T-helper 1 cell treated with Interleukin-12 subunit alpha and Interleukin-12 subunit beta and Interleukin-4 antibody, amounts not matched to agents 30 ng/mL and 1 ng/mL, for 36 hours (primary cell): ENCODE measurements at places on chromosomes 13 and 19. TPM values are rescaled to one million over a fixed set of nuclear protein-coding genes. Genes with fewer than 3 reads are reported as not detected.

PLA2G4C gene
- 24.9 and 31.0 TPM in 2 replicates for total RNA-seq

REXO1 gene
- total RNA-seq: 57.9 and 59.7 TPM in 2 replicates

HSPB6 gene
- total RNA-seq: not detected in 2 replicates

ZNF177 gene
- 0.34 and 0.49 TPM in 2 replicates for total RNA-seq

TPTE2 gene
- 0.12 TPM in 1 of 2 replicates, not detected in the other for total RNA-seq

LCP1 gene
- 1,093 and 1,100 TPM in 2 replicates for total RNA-seq

RGS9BP gene
- 0.15 TPM in 1 of 2 replicates, not detected in the other for total RNA-seq

CCNE1 gene
- 52.4 and 55.7 TPM in 2 replicates for total RNA-seq

LILRB1 gene
- total RNA-seq: not detected in 2 replicates

ISOC2 gene
- total RNA-seq: 18.3 and 22.5 TPM in 2 replicates

NLRP9 gene
- not detected in 2 replicates for total RNA-seq

PABPC3 gene
- 0.12 and 0.32 TPM in 2 replicates for total RNA-seq

USHBP1 gene
- total RNA-seq: 0.22 and 0.80 TPM in 2 replicates

GRIK5 gene
- 3.6 and 4.6 TPM in 2 replicates for total RNA-seq

NCLN gene
- total RNA-seq: 68.4 and 80.6 TPM in 2 replicates

ZNF382 gene
- total RNA-seq: 12.6 and 14.3 TPM in 2 replicates

ZNF414 gene
- total RNA-seq: 32.5 and 32.6 TPM in 2 replicates

ZNF491 gene
- total RNA-seq: 0.44 and 1.1 TPM in 2 replicates

KIR2DL3 gene
- 0.34 TPM in 1 of 2 replicates, not detected in the other for total RNA-seq

VSIG10L gene
- 1.0 and 1.2 TPM in 2 replicates for total RNA-seq

C19orf85 gene
- total RNA-seq: not detected in 2 replicates

SIX5 gene
- 1.6 and 2.4 TPM in 2 replicates for total RNA-seq

GRK1 gene
- total RNA-seq: 0.05 TPM in 2 replicates

ZNF302 gene
- 23.9 and 24.0 TPM in 2 replicates for total RNA-seq

MEIOSIN gene
- total RNA-seq: not detected in 2 replicates

ZNF667 gene
- total RNA-seq: not detected in 2 replicates

CTXN1 gene
- total RNA-seq: not detected in 2 replicates

SIGLEC12 gene
- 0.15 TPM in 1 of 2 replicates, not detected in the other for total RNA-seq

CEACAM3 gene
- total RNA-seq: not detected in 2 replicates

TTYH1 gene
- total RNA-seq: 2.2 and 2.4 TPM in 2 replicates

RNASEH2B gene
- total RNA-seq: 84.4 and 84.7 TPM in 2 replicates

ZNF260 gene
- total RNA-seq: 8.2 and 10.5 TPM in 2 replicates

OVOL3 gene
- total RNA-seq: not detected in 2 replicates

MARK4 gene
- total RNA-seq: 25.8 and 29.4 TPM in 2 replicates

JAK3 gene
- total RNA-seq: 336 and 345 TPM in 2 replicates

COMMD6 gene
- total RNA-seq: 112 and 124 TPM in 2 replicates

WDR88 gene
- total RNA-seq: not detected in 2 replicates

EVI5L gene
- total RNA-seq: 9.1 and 9.6 TPM in 2 replicates

EDDM13 gene
- total RNA-seq: 0.85 and 2.5 TPM in 2 replicates

N4BP2L1 gene
- 22.2 and 23.2 TPM in 2 replicates for total RNA-seq
